Stimulated activated CD8-positive, alpha-beta memory T cell treated with anti-CD3 and anti-CD28 coated beads, Interleukin-4, amount 100 ng/mL, for 4 hours (primary cell): ENCODE measurements at places on chromosomes 1 and 21.

DNA sequence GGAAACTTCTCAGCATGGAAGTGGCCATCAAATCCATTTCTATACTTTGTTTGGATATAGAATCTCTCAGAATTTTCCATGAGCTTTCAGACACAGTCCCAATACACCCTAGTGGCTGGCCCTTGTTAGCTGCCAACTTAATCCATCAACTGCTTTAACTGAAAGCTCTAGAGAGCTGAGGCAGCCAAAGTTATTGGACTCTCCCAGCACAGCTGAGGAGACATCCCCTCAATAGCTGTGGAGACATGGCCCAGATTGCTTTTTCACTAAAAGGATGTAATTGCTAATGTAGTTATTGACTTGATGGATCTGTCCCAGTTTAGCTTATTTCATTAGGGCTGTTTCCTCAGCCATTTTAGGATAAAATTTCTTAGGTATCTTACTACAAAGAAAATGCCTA lies 94.8 kb upstream of the PRMT6 start:
- no peak for DNase-seq

DNA sequence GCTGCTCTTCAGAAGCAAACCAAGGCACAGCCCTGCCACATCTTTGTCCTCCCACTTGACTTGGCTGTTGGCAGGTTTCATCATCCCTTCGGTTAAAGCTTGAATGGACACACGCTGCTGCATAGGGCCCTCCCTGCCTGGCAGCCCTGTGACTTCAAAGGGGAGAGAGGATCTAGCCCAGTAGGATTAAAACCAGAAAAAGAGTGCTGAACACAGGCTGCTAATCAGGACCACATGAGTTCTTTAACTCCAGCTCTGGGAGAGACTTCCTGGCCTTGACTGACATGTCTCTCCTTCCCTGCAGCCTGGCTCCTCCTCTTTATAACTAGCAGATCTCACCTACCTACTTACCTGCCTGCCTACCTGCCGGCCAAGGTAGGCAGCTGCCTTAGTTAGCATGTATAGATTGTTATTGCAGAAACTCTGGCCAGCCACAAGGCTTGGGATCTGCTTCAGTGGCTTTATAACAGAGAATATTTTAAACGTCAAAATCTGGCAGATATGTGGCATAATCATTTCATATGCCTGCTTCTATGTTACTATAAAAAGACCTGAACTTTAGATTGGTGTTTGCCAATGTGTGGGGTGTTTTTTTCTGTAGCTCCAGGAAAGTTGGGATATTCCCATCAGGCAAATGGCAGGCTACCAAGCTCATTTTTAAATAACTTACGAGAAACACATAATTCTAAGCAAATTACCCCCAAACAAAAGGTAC lies 49.4 kb downstream of the ERG start:
- DNase-seq: no peak

GRCh38 chr1:237711281-237711680 lies 179.4 kb downstream of the ZP4 start:
- no peak for DNase-seq

- DNase-seq: no peak
Observed at GRCh38 chr1:61142726-61143500, 60.6 kb downstream of the NFIA start.

DNA sequence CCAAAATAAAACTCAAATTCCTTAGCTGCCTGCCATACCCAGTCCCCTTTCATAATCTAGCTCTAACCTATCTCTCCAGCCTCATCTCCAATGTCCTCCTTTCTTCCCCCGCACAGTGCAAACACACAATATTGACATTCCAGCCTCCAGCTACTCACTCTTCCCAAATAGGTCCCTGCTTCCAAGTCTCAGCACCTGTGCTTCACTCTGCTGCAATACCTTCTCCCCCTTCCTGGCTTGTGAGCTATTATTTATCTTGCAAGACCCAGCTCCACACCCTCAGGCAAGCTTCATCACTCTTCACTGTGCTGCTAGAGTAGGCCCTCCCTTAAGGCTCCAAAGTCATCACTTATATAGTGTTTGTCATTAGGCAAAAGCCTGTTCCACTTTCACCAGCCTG lies 9.7 kb downstream of the PLPP3 start:
- no peak for DNase-seq

GRCh38 chr1:228231189-228231588 lies 23.3 kb downstream of the OBSCN start:
- no peak for DNase-seq

DNA sequence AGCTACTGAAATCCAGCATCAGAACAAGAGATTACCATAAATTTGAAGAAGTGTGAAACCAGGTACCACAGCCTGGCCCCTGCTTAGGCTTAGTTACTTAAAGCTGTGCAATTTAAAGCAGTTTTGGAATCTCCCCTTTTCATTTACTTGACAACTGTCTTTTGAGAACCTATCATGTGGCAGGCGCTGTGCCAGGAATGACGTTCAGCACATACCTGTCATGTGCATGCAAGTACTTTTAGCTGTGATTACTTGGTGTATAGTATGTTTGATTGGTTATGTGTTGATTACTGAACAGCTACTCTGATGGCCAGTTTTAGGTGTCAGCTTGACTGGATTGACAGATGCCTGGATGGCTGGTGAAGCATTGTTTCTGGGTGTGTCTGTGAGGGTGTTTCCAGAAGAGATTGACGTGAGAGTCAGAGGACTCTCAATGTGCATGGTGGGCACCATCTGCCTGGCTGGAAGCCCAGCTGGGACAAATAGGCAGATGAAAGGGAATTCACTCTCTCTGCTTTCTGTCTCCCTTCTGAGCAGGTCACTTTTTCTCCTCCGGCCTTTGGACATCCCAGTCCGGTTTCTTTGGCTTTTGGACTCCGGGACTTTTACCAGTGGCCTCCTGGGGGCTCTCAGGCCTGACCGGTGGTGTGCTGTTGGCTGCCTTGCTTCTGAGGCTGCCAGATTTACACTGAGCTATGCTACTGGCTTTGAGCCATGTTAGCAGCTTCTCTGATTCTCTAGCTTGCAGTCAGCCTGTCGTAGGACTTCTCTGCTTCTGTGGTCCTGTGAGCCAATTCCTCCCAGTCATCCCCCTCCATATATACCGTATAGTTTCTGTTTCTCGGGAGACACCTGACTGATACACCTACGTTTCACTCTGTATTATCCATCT lies 178.0 kb downstream of the RYR2 start:
- DNase-seq: no peak

GRCh38 chr1:200885623-200886402 lies 8.9 kb upstream of the INAVA start:
- no peak for DNase-seq

- no peak for DNase-seq
Observed at GRCh38 chr1:53057127-53057526, 4.9 kb upstream of the PODN start.

DNA sequence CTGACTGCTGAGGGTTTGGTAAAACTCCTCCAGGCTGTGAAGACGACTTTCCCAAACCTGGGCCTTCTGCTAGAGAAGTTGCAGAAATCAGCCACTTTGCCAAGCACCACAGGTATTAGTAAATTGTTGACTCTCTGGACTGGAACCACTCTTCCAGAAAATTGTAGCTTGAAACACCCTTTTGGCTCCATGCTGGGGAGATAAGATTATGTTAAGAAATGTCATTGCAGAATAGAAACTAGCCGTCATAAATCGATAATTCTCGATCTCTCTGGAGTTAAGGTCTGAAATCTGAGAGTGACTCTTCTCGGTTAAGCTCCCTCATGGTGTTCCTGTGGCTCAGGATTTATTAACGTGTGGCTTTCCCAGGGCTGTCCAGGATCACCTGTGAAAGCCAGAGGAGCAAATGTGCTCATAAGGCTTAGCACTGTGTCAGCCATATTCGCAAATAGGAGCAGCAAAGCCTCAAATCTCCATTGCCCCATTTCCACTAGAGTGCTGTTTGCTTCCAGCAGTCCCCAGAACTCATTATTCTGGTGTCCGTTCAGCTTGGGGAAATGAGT lies 54.6 kb downstream of the ZBTB40 start:
- DNase-seq: no peak

GRCh38 chr1:26282401-26282918 lies 2.6 kb downstream of the SH3BGRL3 start:
- no peak for DNase-seq

DNA sequence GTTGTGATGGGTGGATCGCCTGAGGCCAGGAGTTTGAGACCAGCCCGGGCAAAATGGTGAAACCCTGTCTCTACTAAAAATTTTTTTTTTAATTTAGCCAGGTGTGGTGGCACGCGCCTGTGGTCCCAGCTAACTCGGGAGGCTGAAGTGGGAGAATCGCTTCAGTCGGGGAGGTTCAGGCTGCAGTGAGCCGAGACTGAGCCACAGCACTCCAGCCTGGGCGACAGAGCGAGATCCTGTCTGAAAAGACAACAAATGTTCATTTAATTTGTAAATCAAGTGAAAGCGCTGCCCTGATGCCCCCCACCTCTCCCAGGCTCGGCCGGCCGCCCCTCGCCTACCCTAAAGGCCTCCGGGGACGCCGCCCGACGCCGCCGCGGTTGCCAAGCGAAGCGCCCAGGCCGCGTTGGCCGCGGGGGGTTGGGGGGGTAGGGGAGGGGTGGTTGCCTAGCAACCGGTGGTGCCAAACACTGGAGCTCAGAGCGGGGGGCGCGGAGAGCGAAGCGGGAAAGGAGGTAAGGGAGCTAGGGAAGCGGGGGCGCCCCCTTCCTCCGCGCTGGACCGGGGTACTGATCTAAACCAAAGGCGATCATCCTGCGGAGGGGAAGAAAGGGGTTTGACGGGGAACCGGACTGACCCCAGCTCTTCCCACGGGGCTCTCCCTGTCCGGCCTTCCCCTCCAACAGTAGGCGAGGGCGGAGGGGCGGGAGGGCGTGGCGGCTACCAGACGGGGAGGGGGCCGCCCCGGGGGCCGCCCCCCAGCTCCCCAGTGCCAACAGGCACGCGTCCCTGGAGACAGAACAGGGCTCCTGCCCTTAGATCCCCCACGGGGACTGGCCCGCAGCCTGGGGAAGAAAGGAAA lies at the start of gene TEKT2:
Gene TEKT2 (plus strand): TSS at position 460 of the 862 bp plus-strand sequence. CDS start 828 bp downstream, outside the sequence.
- no peak for DNase-seq

DNA sequence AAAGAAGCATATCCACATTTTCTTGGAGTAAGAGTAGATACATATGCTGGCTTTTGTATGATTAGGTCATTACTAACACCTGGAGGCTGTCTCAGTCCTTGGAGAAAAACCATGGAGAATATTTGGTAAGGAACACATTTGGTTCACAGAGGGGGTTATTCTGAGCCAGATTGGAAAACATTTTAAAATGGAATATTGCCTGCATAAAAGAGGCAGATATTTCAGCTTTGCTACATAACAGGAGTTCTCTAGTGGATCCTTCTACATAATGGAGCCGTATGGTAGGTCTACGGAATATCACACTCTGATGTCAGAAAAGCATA lies 415.1 kb downstream of the ADGRL2 start:
- DNase-seq: no peak

GRCh38 chr1:183185941-183186490 lies at the start of gene LAMC2:
Gene LAMC2 (plus strand): TSS chr1:183186264. CDS start chr1:183186353, 89 bp downstream.
- DNase-seq: no peak

DNA sequence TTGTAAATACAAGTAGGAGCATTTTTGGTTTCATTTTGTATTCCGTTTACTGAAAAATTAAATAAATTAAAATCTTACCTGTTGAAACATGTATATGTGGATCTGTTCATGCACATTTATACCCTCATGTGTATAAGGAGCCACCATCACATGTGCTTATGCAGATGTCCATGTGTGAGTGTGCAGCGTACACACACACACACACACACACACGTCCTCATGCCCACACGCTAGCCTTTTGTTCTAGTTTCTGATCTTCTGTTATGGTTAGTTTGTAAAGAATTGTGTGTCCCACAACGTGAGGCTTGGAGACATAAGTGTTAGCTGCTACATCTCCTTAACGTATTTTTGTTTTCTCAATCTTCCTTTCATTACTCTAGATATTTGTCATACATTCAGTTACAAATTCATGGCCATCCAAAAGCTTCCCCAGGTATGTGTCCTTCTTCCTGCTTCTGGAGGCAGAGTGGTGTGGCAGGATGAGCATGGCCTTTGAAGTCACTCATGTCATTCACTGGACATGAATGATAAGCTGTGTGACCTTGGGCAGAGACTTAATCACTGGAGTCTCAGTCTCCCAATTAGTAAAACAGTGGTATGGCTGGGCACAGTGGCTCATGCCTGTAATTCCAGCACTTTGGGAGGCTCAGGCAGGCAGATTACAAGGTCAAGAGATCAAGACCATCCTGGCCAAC lies 54.6 kb downstream of the TENT5C start:
- DNase-seq: no peak

DNA sequence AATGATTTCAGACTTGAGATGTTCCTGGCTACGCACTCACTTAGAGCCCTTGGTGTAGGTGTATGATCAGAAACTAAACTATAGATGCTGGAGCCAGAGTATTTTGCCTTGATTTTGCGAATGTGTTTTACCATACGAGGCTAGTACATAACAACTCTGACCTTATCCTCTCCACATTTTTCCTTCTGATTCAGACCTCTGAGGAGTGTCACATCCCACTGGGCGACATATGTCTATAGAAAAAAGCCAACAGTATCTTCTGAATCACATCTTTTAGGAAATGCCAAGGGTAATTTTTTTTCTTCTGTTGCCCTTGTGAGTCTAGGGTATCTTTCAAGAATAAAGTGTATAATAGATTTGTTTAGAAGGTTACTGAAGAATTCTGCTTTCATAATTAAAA lies 49.6 kb downstream of the AK4 start:
- DNase-seq: no peak
